Urothelium cell line (cell line): ENCODE measurements at places on chromosomes 6 and 20.

- DNase-seq, result peak; percentile 39
Measured at GRCh38 chr6:53896196-53896595, 101.4 kb downstream of the LRRC1 start.

DNA sequence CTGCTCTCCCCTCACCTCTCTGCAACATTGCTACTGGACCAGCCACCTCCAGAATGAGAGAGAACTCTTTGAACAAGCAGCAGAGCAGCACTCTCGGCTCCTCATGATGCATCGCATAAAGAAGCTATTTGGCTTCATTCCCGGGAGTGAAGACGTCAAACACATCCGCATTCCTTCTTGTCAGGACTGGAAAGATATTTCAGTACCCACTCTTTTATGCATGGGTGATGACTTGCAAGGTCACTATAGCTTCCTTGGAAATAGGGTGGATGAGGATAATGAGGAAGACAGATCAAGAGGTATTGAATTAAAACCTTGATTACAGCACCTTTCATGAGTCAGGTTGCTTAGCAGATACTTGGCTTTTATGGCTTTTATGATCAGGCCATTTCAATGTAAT lies 4.3 kb downstream of the CALHM4 start:
- peak; percentile 60 for DNase-seq

DNA sequence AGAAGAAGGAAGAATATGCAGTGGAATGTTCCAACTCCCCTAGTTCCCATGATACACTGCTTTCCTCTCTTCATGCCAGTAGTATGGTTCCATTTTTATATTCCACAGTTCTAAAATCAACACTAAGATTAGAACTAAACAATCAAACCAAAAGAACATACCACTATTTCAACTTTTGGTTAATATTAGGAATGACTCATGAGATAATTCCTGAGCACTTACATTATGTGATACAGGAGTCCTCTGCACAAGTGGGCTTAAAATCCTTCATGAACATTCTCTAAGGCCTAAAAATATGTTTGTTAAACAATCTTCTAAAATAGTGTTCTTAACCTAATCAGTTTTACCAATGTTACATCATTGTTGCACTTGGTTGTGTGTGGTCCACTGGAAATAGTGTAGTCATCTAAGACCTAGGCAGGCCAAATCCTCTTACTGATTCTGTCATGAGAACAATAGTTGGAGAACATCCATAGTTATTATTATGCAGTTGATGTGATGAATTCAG lies 30.3 kb upstream of the RCAN2 start:
- no peak for DNase-seq

DNA sequence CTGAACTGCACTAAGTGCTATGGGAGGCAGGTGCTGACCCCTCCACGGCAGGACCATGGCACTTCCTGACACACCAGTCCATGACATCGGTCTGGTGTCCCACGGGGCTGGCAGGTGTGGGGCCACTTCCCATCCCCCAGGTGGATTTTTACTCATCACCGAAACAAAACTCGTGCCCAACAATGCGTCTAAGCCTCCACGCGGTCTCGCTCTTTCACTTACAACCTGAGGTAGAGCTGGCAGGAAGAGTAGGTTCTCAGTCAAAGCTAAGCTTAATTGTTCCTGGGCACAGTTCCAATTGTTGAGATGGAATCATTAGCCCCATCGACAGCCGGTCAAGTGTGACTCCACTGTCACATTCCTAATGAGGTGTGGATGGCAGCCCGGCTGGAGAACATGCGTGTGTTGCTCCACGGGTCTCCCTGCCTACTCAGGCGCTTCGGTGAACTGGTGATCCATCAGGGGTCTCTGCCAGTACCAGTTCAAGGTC lies 125.7 kb downstream of the SLC23A2 start:
- DNase-seq, result no peak

- DNase-seq, result peak; percentile 87
Measured at GRCh38 chr6:43773050-43773979, 3.3 kb downstream of the VEGFA start.

- DNase-seq, result no peak
Measured at GRCh38 chr20:38859070-38859690, 53.7 kb downstream of the PPP1R16B start.

DNA sequence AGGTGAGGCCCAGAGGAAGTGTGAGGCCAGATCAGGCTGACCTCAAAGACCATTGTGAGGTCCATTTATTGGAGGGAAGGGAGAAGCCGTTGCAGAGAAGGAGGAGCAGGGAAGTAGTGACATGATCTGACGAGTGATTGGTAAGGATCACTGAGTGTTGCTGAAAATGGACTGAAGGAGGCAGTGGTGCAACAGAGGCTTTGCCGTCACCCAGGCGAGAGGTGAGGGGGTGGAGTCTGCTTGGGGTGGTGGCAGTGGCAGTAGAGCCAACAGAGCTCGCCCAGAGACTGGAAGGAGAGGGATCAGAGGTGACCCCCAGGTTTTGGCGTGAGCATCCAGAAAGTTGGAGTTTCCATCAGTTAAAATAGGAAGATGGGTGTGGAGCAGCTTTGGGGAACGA lies 67.9 kb upstream of the CLDN20 start:
- no peak for DNase-seq

- DNase-seq, result no peak
Measured at GRCh38 chr20:8647961-8648441, 420.9 kb upstream of the PLCB4 start.

DNA sequence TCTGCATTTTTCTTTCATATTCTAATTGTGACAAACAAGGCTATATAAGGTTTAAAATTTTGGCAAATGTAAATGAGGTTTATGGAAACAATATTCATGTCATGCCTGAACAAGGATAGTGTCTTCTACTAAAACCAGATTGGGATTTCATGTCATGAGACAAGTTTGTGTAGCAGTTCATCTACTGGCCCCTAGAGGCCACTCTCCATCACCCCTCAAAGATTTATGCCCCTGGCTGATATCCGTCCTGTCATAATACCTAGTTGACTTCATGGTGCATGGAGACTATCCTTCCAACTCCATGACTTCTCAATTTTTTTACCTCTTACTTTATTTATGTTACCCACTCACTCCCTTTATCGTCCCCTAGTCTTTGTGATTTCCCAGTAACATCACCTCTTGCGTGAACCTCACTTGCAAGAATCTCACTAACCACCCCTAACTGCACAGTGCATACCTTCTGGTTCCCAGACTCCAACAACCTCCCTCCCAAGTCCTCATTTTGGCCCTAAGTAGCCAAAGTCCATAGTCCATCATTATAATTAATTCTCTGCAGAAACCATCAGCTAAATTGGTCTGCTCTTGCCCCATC lies 179.8 kb downstream of the TASP1 start:
- DNase-seq, result peak; percentile 41

DNA sequence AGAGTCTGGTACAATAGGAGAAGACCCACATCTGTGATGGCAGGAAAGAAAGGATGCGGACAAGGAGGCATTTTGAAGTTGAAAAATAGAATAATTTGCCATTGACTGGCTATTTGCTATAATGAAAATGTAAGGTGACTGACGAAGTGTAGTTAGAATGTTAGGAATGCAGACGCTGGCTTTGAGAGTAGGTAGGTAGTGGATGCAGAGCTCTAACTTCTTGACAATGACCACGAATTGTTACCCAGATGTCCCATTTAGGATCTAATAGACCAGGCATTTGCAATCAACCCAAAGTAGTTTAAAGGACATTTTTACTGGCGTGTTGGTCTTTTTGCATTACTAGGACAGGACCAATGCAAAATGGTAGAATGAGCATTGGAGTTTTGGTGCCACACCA lies 14.2 kb downstream of the MLIP start:
- DNase-seq, result no peak

DNA sequence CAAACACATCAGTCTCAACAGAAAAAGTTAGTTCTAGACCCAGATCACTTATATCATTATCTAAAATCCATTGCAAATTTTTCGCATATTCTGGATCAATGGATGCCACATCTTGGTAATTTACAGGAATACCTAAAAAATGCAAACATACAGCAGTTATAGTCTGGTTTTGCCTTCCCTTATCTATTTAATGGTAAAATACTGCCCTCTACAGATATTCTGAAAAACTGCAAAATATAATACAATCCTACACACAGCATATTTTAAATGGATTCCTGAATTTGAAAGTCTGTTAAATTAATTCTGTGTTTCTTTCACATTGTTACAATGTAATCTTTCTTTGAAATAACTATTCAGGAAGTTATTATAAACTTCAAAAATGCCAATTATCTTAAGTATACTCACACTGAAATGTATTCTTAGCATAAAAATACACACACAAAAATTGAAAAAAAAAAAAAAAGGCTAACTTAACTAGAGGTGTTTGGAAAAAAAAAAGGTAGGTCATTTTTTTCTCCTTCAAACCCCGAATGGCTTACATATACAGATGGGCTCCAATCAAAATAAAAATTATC lies 88.4 kb downstream of the HACE1 start:
- peak; percentile 2 for DNase-seq

DNA sequence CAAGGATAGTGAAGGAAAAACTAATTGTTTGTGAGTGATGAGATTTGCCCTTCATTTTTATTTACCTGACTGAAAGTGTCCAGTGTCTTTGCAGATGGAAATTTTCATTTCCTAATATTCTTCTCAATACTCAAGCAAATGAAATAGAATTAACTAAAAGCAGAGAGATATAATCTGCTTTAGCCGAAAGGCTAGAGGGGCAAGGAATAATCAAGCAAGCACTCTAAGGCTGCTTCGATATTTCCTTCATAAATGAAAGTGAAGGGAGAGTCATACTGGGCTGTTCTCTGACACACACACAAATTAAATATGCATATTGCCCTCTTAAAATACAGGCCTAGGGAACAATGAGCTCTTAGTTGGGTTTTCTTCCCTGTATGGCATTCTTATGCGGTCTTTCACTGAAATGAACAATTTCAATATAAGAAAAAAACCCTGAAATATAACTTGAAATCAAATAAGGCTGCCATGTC lies 47.5 kb upstream of the POPDC3 start:
- no peak for DNase-seq

GRCh38 chr6:137799950-137800568 lies 67.0 kb upstream of the TNFAIP3 start:
- DNase-seq, result no peak

GRCh38 chr20:17627101-17627955 lies 54.7 kb downstream of the RRBP1 start:
- no peak for DNase-seq

GRCh38 chr20:46914789-46915379 lies 20.2 kb downstream of the EYA2 start:
- DNase-seq, result no peak

DNA sequence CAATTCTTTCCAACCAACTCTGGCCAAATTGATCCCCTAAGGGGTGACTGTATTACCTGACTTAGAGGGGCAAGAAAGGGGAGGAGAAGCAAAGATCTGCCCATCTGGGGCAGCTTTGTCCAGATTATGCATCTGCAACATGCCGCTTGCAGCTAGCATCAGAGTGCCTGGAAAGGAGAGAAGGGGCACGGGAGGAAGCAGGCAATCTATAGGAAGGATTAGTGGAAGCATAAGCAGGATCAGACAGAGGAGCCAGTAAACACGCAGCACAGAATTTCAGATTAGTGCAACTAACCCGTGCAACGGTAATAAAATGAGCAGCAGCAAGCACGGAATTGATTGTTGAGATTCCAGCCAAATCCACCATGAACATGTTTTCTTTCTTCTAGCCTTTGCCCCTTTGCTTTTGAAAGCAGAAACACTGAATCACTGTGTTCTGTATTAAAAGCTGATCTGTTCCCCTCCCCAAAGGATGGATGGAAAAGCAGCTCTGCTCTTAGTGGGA lies 643.6 kb upstream of the CHD6 start:
- DNase-seq, result no peak

GRCh38 chr6:145895802-145896201 lies 68.4 kb downstream of the SHPRH start:
- no peak for DNase-seq

- DNase-seq, result no peak
Measured at GRCh38 chr6:136544326-136544725, 5.9 kb downstream of the MAP7 start.

GRCh38 chr6:159728531-159728964 lies 1.2 kb downstream of the WTAP start:
- no peak for DNase-seq

DNA sequence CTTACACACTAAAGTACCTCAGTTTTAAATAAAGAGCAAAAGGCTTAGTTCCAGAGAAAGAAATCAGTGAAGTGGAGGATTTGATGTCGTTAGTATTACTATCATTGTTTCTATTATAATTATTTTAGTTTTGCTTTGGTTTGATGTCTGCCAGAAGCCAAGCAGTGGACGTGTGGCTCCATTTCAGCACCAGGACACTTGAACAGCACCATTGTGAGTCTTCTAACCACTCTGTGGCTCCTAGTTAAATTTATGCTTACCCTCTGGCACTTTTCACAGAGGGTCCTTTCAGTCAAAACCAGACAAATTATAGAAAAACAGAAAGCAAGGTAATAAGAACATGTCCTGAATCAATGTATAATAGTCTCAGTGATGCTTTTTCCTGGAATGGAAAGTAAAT lies 3.4 kb downstream of the COL9A1 start:
- DNase-seq, result no peak

DNA sequence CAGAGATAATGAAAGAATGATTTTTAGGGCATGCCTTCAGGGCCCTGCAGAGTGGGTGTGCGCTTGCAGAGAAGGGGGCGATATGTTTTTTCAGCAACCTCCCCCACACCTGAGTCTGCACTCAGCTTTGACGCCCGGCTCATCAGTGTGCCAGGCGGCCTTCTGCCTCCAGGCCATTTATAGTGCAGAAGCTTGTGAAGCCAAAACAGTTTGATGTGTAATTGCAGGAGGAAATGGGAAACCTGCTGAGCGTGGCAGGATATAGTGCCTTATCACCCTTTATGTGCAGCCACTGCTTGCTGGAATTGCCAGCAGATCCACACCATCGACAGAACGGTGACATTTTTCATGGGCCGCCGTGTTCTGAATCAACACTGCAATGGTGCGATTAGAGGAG lies 178.2 kb downstream of the CDH4 start:
- no peak for DNase-seq
